IMR-90 (cell line): ENCODE measurements at places on chromosomes 5 and 9. TPM values are rescaled to one million over a fixed set of nuclear protein-coding genes. Genes with fewer than 3 reads are reported as not detected.

NSD1 gene
- total RNA-seq = 31.0 and 34.2 TPM in 2 replicates

DEPDC1B gene
- 9.3 and 10.0 TPM in 2 replicates for total RNA-seq

HSPB3 gene
- 0.54 TPM in 1 of 2 replicates, not detected in the other for total RNA-seq

PDLIM4 gene
- total RNA-seq = 61.1 and 97.5 TPM in 2 replicates

GGTA1 gene
- total RNA-seq = not detected in 2 replicates

MSX2 gene
- total RNA-seq = 1.9 and 2.2 TPM in 2 replicates

NKD2 gene
- not detected in 2 replicates for total RNA-seq

HACD4 gene
- 2.2 and 2.8 TPM in 2 replicates for total RNA-seq

C9orf50 gene
- not detected in 2 replicates for total RNA-seq

FAM174A gene
- total RNA-seq = 2.7 and 5.0 TPM in 2 replicates

IRX1 gene
- not detected in 2 replicates for total RNA-seq

SAP30L gene
- 9.7 and 13.1 TPM in 2 replicates for total RNA-seq

GRCh38 chr5:103389357-103389756 is 130.8 kb downstream of the MACIR start:
- no peaks in the 10 kb centered on the region for H3K27me3 ChIP-seq
- H3K4me1 ChIP-seq = no peaks in the 10 kb centered on the region
- H3K36me3 ChIP-seq = no peaks in the 10 kb centered on the region
- no peak overlapping the region for H3K27ac ChIP-seq
- H3K4me3 ChIP-seq = no peak overlapping the region

- H3K36me3 ChIP-seq = no peaks in the 10 kb centered on the region
- peak; percentile 57 for DNase-seq
- H3K27me3 ChIP-seq = no peaks in the 10 kb centered on the region
- H3K27ac ChIP-seq = no peak overlapping the region
Measured at GRCh38 chr5:119022017-119022745, 33.8 kb upstream of the DTWD2 start.

DNA sequence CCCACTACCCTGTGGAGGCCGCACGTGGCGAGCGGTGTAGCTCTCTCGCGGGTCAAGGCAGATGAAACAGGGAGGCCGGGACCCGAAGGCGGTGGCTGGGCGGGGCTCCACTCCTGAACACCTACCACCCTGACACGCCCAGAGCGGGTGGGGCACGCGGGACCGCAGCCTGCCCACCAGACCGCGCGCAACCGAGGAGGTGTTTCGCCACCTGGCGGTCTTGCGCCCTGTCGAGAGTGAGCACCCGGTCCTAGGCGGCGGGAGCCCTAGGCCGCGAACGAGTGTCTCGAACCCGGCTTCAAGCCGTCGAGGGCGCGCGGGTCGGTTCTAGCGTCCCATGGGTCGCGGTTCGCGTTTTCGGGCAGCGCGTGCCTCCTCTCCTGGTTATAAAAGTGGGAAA is 2.2 kb upstream of the EXOSC3 start:
- no peak overlapping the region for H3K27ac ChIP-seq
- no peaks in the 10 kb centered on the region for H3K27me3 ChIP-seq
- peaks cover 9% of the 10 kb centered on the region for H3K36me3 ChIP-seq
- peaks cover 3% of the 10 kb centered on the region; the same call in 1 of the 2 replicates for H3K4me1 ChIP-seq
- no peak for DNase-seq
- H3K4me3 ChIP-seq = no peak overlapping the region

DNA sequence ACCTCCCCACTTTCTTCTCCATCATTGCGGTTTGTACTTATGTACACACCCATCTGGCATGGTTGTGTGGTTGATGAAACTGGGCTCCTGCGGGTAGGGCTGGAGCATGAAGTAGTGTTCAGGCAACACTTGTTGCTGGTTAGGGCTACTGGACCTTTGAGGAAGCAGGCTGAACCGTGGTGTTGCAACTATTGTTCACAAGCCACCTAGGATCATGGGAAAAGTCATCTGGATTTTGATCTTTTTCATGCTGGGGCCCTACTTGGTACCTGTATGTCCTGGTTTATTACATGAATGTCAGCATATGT is 40.1 kb upstream of the TIFAB start:
- no peak overlapping the region for H3K4me3 ChIP-seq
- H3K27me3 ChIP-seq = peaks cover 38% of the 10 kb centered on the region
- H3K4me1 ChIP-seq = peaks cover 15% of the 10 kb centered on the region
- H3K36me3 ChIP-seq = no peaks in the 10 kb centered on the region
- no peak for DNase-seq

- H3K27ac ChIP-seq = no peak overlapping the region
- peaks cover 5% of the 10 kb centered on the region; the same call in 1 of the 2 replicates for H3K27me3 ChIP-seq
- H3K4me3 ChIP-seq = no peak overlapping the region
- H3K4me1 ChIP-seq = no peaks in the 10 kb centered on the region
Measured at GRCh38 chr9:132703336-132703735, 33.1 kb downstream of the GTF3C4 start.

- H3K4me1 ChIP-seq = peaks cover 4% of the 10 kb centered on the region; the same call in 1 of the 2 replicates
- no peak overlapping the region for H3K4me3 ChIP-seq
- DNase-seq = no peak
- H3K27me3 ChIP-seq = no peaks in the 10 kb centered on the region
Measured at GRCh38 chr5:40404613-40405012, 275.1 kb upstream of the PTGER4 start.

GRCh38 chr9:123586275-123586674 is 230.3 kb downstream of the CRB2 start:
- no peak for DNase-seq
- peaks cover 3% of the 10 kb centered on the region; the same call in 1 of the 2 replicates for H3K36me3 ChIP-seq
- H3K4me3 ChIP-seq = no peak overlapping the region
- no peaks in the 10 kb centered on the region for H3K4me1 ChIP-seq

DNA sequence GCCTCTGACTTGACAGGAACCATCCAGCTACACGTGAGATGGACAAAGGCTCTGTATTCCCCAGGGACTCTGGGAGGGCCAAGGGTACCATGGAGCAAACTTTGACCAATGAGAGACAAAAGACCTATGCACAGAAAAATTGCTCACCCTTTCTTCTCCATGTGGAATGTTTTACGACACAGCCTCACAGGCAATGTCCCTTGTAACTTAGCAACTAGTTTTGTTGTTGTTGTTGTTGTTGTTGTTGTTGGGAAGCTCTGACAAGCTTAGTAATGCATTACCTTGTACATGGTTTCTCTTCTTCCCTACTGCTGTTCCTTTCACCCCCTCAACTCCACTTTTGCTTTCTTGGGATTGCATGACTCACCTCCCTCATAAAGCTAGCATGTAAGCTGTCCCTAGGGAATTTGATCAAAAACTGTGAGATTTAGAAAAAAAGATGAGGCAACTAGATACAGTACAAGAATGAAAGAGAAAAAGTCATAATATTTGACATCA is 550.9 kb downstream of the RAB3C start:
- H3K4me3 ChIP-seq = no peak overlapping the region
- peaks cover 7% of the 10 kb centered on the region for H3K4me1 ChIP-seq
- no peaks in the 10 kb centered on the region for H3K36me3 ChIP-seq
- peak; percentile 91 for DNase-seq
- H3K27me3 ChIP-seq = no peaks in the 10 kb centered on the region

GRCh38 chr9:111961575-111961974 is 65.0 kb downstream of the UGCG start:
- no peaks in the 10 kb centered on the region for H3K27me3 ChIP-seq
- H3K4me1 ChIP-seq = peaks cover 26% of the 10 kb centered on the region
- H3K27ac ChIP-seq = no peak overlapping the region

GRCh38 chr9:75500479-75500878 is 390.0 kb upstream of the PCSK5 start:
- H3K27ac ChIP-seq = no peak overlapping the region
- no peaks in the 10 kb centered on the region for H3K36me3 ChIP-seq
- H3K4me3 ChIP-seq = no peak overlapping the region
- DNase-seq = no peak

DNA sequence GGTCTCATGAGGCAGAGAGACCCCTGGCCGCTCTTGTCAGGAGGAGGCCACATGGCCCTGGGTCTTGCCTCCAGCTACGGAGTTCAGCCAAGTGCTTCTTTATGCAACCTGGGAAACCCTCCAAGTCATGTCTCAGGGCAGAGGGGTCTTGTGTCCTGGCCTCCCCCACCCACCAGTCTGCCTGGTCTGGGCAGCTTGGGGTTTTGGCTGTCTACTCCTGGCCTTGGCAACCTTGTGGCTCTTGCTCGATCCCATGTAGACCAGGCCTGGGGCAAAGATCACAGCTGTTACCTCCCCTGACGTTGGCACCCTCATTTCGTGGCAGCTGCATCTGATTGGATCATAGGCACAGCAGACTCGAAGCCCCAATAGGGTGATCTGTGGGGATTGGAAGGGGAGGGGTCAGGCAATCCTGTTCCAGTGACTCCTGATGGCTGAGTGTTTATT is 28.4 kb downstream of the JADE2 start:
- no peaks in the 10 kb centered on the region for H3K27me3 ChIP-seq
- H3K36me3 ChIP-seq = peaks cover 16% of the 10 kb centered on the region
- no peak overlapping the region for H3K4me3 ChIP-seq

- peak overlapping the region; percentile 10; the same call in 1 of the 2 replicates for H3K27ac ChIP-seq
- H3K36me3 ChIP-seq = no peaks in the 10 kb centered on the region
- DNase-seq = no peak
- no peaks in the 10 kb centered on the region for H3K27me3 ChIP-seq
- H3K4me1 ChIP-seq = peaks cover 14% of the 10 kb centered on the region
Measured at GRCh38 chr9:93092251-93092991, 3.6 kb upstream of the CARD19 start.

GRCh38 chr9:127971357-127972235 is 9.2 kb downstream of the EEIG1 start:
- no peaks in the 10 kb centered on the region for H3K27me3 ChIP-seq
- DNase-seq = no peak

DNA sequence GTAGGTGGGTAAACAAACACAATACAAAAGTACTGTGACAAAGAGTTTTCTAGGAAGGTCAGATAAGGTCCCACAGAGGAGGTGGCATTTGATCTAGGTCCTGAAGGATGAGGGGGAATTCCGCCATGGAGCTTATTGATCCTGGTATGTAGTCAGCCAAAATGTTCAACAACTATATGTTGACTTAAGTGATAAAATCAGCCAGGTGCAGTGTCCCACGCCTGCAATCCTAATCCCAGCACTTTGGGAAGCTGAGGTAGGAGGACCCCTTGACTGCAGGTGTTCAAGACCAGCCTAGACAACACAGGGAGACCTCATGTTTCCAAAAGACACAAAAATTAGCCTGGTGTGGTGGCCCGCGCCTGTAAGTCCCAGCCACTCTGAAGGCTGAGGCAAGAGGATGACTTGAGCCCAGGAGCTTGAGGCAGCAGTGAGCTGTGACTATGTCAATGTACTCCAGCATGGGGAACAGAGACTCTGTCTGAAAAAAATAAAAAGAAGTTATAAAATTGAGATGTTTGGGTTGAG is 46.4 kb upstream of the PLIN2 start:
- no peaks in the 10 kb centered on the region for H3K27me3 ChIP-seq
- peak overlapping the region; percentile 3; the same call in 1 of the 2 replicates for H3K27ac ChIP-seq
- no peak for DNase-seq
- no peaks in the 10 kb centered on the region for H3K4me1 ChIP-seq

GRCh38 chr9:77673941-77674791 is 26.0 kb upstream of the GNA14 start:
- peaks cover 3% of the 10 kb centered on the region for H3K27me3 ChIP-seq
- no peaks in the 10 kb centered on the region; the same call in 1 of the 2 replicates for H3K4me1 ChIP-seq
- peak; percentile 16 for DNase-seq
- no peak overlapping the region for H3K4me3 ChIP-seq
- H3K27ac ChIP-seq = peak overlapping the region; percentile 69; the same call in 1 of the 2 replicates

- H3K27me3 ChIP-seq = no peaks in the 10 kb centered on the region; the same call in 1 of the 2 replicates
- no peak overlapping the region for H3K4me3 ChIP-seq
- no peaks in the 10 kb centered on the region for H3K36me3 ChIP-seq
Measured at GRCh38 chr5:149596712-149597111, 15.4 kb downstream of the ARHGEF37 start.

DNA sequence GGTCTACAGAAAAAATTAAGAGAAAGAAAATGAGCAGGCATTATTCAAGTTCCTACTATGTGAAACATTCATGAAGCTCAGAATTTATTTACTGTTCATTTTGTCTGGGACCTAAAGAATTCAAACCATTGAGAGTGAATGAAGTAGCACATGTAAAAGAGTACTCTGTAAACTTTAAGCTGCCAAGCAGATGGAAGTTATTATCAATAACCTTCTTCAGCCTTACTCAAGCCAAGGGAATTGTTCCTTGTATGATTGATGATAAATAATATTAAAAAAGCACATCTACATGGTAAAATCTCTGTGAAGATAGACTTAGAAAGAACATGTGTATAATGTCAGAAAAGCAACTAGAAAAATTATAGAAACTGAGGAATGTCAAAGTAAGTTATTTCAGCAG is 17.8 kb upstream of the GLIS3 start:
- no peak overlapping the region for H3K27ac ChIP-seq
- H3K36me3 ChIP-seq = no peaks in the 10 kb centered on the region
- H3K4me1 ChIP-seq = peaks cover 4% of the 10 kb centered on the region; the same call in 1 of the 2 replicates
- no peak for DNase-seq

DNA sequence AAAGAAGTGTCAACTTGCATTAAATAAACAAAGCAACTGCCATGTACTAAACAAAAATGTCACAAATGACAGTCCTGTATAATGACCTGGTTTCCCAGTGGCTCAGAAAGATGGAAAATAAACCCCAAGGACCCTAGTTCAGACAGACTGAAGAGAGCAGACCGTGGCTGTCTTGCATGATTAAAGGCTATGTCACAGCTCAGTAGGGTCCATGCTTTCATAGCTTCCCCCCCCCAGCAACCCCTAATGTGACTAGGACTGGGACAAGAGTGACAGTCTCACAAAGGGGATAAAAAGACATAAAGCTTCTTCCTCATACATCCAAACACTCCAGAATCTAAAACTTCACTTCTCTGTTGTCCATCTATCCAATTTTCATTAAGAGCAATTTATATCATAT is 113.6 kb downstream of the NR6A1 start:
- H3K27ac ChIP-seq = peak overlapping the region; percentile 33; the same call in 1 of the 2 replicates
- no peak overlapping the region for H3K4me3 ChIP-seq
- H3K4me1 ChIP-seq = peaks cover 7% of the 10 kb centered on the region
- no peaks in the 10 kb centered on the region for H3K36me3 ChIP-seq
- DNase-seq = no peak

GRCh38 chr5:132866342-132867045 is at the start of the genes GDF9 and UQCRQ:
Gene GDF9 (minus strand): TSS chr5:132866469. CDS start chr5:132864533, 1,936 bp downstream.
Gene UQCRQ (plus strand): TSS chr5:132866642. CDS start chr5:132866882, 240 bp downstream.
- peak within 1 kb of the TSS; percentile 73 for H3K27ac ChIP-seq
- H3K4me3 ChIP-seq = peak within 1 kb of the TSS; percentile 81
- peaks cover 16% of the 10 kb centered on the region for H3K36me3 ChIP-seq
- H3K27me3 ChIP-seq = no peaks in the 10 kb centered on the region
- peaks cover 3% of the 10 kb centered on the region; the same call in 1 of the 2 replicates for H3K4me1 ChIP-seq

DNA sequence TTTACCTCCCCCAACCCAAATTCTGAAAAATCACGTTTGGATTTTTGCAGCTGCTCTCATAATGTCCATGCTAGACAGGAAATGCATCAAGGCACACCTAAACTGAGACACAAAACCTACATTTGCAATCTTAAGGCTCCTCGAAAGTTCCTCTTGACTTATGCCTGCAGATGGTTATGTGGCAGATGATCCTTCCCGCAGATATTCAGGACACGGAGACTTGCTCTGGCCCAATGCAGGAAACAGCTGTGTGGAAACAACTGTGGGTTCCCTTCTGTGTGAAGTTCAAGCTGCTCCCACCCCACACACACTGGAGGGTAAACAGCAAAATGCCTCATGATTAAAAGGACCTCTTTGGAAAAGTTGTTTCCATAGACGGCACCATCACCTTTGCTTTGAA is 253.8 kb downstream of the EBF1 start:
- H3K4me1 ChIP-seq = no peaks in the 10 kb centered on the region
- H3K4me3 ChIP-seq = no peak overlapping the region

- H3K27me3 ChIP-seq = no peaks in the 10 kb centered on the region
- no peak for DNase-seq
- H3K36me3 ChIP-seq = peaks cover 12% of the 10 kb centered on the region
- H3K4me3 ChIP-seq = no peak overlapping the region
Measured at GRCh38 chr5:77066184-77066583, 20.9 kb downstream of the ZBED3 start.

GRCh38 chr9:2755285-2755684 is 38.0 kb downstream of the KCNV2 start:
- no peak overlapping the region for H3K27ac ChIP-seq
- H3K36me3 ChIP-seq = peaks cover 1% of the 10 kb centered on the region; the same call in 1 of the 2 replicates
- no peaks in the 10 kb centered on the region for H3K4me1 ChIP-seq
- no peaks in the 10 kb centered on the region for H3K27me3 ChIP-seq

- H3K27me3 ChIP-seq = no peaks in the 10 kb centered on the region
- H3K4me1 ChIP-seq = no peaks in the 10 kb centered on the region
- no peak for DNase-seq
- no peak overlapping the region for H3K4me3 ChIP-seq
Measured at GRCh38 chr5:40649463-40650030, 30.2 kb upstream of the PTGER4 start.
